ENCODE measurements at places on chromosomes 4 and X.

GRCh38 chrX:44162964-44163475 lies 180.5 kb downstream of the EFHC2 start:
- DNase-seq = no peak

GRCh38 chr4:106287353-106287969 lies 28.5 kb downstream of the TBCK start:
- DNase-seq = no peak

- DNase-seq = no peak
Measured at GRCh38 chr4:91590260-91590659, 713.5 kb upstream of the GRID2 start.

- no peak for DNase-seq
Measured at GRCh38 chr4:97624204-97624603, 519.1 kb downstream of the STPG2 start.

- no peak for DNase-seq
Measured at GRCh38 chrX:85375333-85375738, 4.1 kb downstream of the POF1B start.

DNA sequence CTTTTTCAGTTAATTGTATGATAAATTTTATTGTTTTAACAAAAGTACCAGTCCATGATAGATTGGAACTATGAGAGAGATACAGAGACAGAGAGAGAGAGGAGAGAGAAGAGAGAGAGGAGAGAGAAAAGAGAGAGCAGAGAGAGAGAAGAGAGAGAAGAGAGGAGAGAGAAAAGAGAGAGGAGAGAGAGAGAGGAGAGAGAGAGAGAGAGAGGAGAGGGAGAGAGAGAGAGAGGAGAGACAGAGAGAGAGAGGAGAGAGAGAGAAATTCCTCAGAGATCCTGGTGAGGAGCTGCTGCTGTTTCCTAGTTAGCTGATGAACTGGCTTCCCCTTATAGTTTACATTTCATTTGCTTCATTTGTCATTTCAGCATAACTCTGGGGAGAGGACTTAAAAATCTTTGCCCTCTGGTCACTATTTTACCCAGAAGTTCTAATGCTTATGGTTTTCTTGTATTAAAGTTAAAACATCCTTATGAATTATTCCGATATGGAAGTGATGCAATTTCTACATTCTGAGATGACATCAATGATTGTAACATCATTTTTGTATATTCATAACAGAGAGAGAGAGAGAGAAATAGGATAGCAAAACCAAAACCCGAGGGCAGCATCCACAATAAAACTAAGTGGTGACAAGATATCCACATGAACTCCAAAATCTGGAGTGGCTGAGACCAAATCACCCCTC lies 10.8 kb downstream of the CTAG1A start:
- no peak for DNase-seq

DNA sequence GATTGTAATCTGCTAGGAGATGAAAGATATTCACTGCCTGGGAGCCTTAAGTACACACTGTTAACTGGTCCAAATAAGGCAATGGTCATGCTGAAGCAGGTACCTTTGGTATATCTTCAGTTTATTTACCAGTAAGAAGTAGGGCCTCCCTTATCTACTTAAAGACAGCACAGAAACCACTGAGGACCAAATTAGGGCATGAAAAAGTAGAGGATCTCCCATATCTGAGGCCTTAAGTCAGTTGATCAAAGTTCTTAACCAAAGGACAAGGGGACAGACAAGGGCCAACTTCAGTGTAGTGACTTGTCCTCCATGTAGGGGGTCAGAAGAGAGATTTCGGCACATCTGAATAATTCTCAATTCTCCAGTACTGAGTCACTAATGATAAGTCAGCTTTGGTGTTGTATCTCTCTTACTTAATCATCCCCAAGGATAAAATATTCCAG lies 59.1 kb downstream of the AMELX start:
- no peak for DNase-seq

DNA sequence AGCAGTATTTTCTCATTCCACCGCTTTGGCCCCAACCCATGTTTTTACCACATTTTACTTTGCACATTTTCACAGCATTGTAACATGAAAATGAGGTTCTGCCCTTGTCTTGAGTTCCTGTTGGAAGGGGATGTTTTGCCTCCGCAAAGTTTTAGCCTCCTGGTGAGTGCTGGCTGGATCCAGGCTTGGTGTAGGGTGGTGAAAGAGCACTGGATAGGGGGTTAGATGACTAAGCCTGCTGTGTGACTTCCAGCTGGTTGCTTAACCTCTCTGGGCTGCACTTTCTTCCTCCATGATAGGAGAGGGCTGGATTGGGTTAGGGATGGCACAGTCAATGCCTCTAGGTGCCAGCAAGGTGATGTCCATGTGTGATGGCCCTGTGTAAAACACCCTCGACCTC lies 28.9 kb downstream of the CYTL1 start:
- DNase-seq = no peak

DNA sequence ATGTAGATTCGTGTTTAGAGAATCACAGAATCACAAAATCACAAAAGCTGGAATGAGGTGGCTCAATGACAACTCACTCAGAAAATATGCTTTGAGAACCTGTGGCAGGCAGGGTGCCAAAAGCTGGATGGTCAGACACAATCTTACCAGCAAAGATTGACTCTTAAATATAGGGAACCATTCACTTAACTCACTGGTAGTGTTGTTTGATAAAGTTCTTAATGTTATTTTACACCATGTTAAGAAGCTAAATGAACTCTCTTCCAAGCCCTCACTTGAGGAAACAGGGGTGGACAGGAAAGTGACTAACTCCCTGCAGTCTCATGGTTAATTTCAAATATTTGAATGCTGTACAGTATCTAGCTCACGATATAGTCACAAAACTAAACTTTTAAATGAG lies 5.7 kb upstream of the SCOC start:
- no peak for DNase-seq

DNA sequence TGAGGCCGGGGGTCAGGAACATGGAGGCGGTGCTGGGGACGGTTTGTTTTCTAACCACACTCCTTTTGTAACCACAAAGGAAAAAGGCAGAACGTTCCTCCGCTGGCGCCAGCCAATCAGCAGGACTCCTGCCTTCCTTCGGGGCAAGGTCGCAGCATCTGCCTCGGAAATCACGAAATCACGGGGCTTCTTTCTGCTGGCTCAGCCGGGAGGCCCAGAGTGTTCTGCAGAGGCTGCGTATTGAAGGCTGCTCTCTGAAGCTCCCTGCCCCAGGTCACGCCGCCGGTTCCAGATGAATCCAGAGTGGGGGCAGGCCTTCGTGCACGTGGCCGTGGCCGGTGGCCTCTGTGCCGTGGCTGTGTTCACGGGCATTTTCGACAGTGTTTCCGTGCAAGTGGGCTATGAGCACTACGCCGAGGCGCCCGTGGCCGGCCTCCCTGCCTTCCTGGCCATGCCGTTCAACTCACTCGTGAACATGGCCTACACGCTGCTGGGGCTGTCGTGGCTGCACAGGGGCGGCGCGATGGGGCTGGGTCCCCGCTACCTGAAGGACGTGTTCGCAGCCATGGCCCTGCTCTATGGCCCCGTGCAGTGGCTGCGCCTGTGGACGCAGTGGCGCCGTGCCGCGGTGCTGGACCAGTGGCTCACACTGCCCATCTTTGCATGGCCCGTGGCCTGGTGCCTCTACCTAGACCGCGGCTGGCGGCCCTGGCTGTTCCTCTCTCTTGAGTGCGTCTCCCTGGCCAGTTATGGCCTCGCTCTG lies 9.4 kb downstream of the TMEM187 start:
- peak; percentile 61 for DNase-seq

DNA sequence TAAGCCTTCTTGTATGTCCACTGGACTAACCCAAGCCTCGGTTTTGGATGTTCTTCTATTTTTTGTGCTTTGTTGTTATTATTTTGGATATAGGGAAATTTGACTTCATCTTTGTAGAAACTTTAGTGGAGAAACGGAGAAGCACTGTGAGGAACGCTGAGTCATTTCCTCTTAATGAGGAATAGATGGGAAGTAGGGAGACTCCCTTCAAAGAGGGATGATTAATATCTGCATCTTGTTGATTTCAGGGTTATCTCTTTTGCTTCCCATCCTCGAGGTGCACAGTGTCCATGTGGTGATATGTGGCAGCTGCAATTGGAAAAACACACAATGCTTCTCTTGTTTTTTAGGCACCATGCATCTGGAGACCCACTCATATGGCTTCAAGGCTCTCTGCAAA lies 1147.9 kb downstream of the NLGN4X start:
- DNase-seq = no peak

Data from femur (tissue), 1 donor.